Stimulated activated naive CD8-positive, alpha-beta T cell treated with anti-CD3 and anti-CD28 coated beads, Interleukin-15, amount 100 ng/mL, for 72 hours (primary cell): ENCODE measurements at places on chromosomes 7 and 10.

GRCh38 chr10:102870221-102870620 is 951 bp downstream of the AS3MT start:
- no peak for DNase-seq

- no peak for DNase-seq
Measured at GRCh38 chr7:13057462-13058200, 370.2 kb downstream of the ARL4A start.

DNA sequence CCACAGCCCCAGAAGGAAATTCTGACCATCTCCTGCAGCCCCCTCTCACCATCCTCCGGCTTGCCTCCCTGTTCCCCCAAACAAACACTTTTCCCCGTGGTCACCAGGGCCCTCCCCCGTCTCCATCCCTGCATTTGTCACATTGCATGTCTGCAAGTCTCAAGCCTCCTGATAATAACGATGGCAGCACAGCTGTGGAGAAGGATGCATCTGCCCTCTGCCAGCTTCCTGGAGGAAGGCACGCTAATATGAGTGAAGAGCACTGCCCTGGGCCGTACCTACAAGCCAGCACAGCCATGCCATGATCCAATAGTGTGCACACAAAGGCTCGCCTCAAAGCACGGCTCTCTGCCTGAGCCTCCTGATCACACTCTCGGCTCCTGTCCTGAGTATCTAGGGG is 98.5 kb downstream of the SLIT1 start:
- DNase-seq: no peak

DNA sequence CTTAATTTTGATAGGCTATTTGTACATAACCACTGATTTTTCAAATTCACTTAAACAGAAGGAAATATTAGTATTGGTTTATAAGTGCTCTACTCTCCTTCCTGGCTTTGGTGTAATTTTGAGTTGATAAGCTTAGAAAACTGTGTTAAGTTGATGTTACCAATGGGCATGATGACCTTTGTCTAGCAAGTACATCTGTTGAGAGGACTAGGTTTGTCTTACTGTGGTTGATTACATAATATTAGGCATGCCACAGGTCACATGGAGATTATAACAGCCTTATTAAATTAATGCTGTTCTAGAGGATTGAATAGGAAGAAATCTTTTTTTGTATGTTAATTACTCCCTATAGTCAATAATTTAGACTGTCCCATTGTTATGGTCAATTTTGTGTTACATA is 27.0 kb downstream of the CYP2C18 start:
- no peak for DNase-seq

- DNase-seq: no peak
Measured at GRCh38 chr7:43856996-43857395, 12.3 kb downstream of the MRPS24 start.

DNA sequence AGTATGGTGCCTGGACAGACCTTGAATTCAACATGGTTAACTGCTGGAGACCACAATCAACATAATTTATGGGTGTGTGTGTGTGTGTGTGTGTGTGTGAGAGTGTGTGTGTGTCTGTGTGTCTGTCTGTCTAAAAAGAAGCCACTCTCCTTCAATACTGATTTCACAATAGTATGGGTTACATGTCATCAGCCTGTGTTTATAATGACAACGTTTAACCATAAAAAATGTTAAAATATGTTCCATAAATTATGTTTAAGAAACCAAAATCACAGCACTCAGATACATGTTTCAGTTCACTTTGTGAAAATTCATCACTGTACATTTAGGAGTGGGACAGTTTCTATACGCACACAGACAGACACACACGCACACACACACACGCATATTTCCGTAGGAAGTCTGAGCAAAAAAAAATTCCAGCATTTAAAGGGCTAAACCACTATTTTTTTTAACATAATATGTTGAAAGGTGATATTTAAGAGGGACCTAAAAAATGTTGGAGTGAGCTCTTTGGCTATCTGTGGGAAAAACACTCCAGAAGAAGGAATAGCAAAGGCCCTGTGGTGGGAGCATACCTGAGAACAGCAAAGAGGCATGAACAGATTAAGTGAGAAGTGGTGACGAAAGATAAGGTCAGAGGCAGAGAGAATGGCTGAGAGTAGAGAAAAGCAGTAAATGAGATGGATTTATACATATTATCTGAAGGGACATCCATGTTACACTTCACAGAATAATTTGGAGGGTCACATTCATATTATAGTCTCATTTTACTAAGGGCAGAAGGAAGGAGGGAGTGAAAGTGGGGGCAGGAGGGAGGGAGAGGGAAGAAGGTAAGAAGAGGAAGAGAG is 10.9 kb downstream of the PDZD8 start:
- DNase-seq: no peak

DNA sequence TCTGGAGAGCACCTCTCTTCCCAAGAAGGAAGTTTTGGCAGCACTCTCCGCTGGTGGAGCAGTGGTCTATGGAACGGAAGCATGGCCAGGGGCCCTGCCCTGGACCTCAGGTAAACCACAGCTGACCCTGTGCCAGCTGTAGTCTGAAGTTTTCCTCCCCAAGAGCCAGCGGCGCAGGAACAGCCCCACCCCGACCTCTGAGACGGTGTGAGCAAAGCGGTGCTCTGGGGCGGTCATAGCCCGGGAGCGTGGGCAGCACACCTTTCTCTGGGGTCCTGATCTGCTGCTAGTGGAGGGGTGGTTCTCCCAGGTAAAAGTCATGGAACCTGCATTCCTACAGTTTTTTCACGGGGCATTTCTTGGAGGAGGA is 52.6 kb downstream of the TSPAN15 start:
- no peak for DNase-seq
